ENCODE measurements at places on chromosomes 1 and 21.

GRCh38 chr1:181541947-181542346 is 58.6 kb downstream of the CACNA1E start:
- no peak for DNase-seq
- no peak overlapping the region for H3K27ac ChIP-seq
- no peaks in the 10 kb centered on the region for H3K36me3 ChIP-seq
- no peaks in the 10 kb centered on the region for H3K4me1 ChIP-seq

DNA sequence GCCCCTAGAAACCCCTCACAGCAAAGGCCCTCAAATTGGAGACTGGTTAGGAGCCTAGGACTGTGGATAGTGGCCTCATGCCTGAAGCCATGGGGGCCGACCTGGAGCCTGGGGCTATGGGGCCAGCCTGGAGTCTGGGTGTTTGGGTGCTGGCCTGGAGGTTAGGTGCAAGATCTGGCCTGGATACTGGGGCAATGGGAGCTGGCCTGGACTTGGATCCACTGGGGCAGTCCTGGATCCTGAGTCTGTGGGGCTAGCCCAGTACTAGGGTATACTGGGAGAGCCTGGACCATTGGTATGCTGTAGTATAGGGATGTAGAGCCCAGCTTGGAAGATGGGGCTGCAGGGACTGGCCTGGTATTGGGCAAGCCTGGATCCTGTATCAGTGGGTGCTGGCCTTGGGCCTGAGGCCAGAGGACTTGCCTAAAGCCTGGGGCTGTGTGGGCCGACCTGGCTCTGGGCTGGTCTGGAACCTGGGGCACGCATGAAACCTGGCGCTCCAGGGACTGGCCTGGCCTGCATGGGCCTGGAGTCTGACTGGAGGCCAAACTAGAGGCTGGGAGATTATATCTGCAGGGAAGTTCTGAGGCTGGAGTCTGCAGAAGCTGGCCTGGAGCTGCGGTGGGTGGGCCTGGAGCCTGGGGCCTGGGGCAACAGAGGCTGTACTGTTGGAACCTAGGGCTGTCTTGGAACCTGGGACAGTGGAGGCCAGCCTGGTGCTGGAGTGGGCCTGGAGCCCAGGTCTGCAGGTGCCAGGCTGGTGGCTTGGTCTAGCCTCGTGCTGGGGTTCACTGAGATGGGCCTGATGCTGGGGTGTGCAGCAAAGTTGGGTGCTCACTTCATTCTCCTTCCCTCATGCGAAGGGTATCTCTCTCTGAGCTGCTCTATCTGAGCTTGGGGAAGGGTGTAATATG is 12.6 kb upstream of the DENND1B start:
- H3K36me3 ChIP-seq, result no peaks in the 10 kb centered on the region
- no peaks in the 10 kb centered on the region for H3K4me1 ChIP-seq
- H3K27ac ChIP-seq, result no peak overlapping the region

- DNase-seq, result no peak
- H3K4me1 ChIP-seq, result no peaks in the 10 kb centered on the region
- H3K27ac ChIP-seq, result no peak overlapping the region
- H3K27me3 ChIP-seq, result peaks cover 5% of the 10 kb centered on the region
These were observed 10.4 kb upstream of the C2CD2 start for GRCh38 chr21:41964171-41964570.

DNA sequence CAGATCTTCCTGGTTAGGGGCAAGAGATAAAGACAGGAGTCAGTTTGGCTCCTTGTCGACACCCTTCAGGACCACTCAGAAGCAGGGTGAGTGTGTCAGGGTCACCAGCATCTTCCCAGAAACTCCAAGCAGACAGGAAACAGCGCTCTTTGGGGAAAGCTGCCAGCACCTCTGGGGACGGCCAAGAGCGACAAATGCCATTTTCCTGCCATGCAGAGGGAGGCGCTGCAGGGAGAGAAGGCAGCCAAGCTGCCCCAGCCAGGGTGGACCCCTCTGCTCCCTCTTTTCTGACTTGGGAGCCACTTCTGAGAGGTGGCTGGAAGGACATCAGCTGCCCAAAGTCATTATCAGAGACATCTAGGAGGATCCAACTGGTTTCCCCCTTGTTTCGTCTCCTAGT is 29.0 kb downstream of the SIM2 start:
- H3K4me3 ChIP-seq, result no peak overlapping the region
- H3K4me1 ChIP-seq, result no peaks in the 10 kb centered on the region
- no peak overlapping the region for H3K27ac ChIP-seq
- peaks cover 4% of the 10 kb centered on the region for H3K27me3 ChIP-seq

GRCh38 chr1:41720861-41721410 is 197.8 kb downstream of the HIVEP3 start:
- H3K4me3 ChIP-seq, result peak overlapping the region; percentile 18
- no peaks in the 10 kb centered on the region for H3K27me3 ChIP-seq
- no peak for DNase-seq

DNA sequence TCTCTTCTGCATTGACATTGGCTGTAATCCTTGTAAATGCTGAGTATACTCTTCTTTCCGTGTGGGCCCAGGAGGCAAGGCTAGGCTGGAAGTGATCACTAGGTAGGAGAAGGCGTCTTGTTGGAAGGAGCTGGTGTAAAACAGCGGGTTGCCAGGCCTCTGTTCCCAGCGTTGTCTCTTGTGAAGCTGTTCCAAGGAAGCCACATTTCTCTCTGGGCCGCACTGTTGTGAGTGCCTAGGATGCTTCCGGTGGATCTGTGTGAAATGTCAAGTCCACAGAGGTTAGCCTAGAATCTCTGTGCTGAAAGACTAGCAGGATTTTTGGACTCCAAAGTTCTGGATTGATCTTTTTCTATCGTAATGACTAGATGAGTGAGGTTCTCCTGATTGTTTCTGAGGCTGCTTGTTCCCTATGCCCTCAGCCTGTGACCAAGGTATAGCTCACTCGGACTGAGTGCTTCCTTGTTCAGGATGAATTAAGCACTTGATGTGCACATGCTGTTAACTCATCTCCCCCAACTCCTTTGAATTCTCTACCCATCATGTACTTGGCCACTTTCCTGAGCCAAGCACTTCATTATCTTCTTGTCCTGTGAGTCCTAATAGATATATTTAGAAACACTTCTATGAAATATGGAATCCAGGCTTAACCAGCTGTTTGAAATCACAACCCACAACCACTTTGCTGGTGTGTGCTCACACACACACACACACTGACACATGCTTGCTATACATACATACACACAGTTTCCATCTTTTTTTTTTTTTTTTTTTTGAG is 63.3 kb downstream of the PBX1 start:
- no peak overlapping the region for H3K4me3 ChIP-seq
- H3K27ac ChIP-seq, result no peak overlapping the region
- no peaks in the 10 kb centered on the region for H3K4me1 ChIP-seq
- no peak for DNase-seq
- no peaks in the 10 kb centered on the region for H3K36me3 ChIP-seq

DNA sequence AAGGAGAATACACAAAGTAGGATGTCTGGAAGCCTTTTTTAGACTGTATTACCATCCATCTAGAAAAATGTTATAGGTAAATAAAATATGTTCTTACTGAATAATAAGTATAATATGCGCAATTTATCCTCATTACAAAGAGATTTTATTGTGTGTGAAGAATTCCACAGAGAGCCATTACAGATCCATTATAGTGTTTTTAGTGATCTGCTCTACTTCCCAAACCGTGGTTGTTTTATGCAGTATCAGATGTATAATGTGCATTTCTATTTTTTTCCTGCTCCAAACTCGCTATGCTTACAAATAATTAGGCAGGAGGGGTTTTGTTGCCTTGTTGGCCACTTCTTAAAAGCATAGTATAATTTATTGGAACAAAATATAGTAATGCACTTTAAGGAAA is 447.8 kb downstream of the USP25 start:
- no peak overlapping the region for H3K4me3 ChIP-seq
- no peaks in the 10 kb centered on the region for H3K36me3 ChIP-seq
- no peak overlapping the region for H3K27ac ChIP-seq
- H3K4me1 ChIP-seq, result no peaks in the 10 kb centered on the region
- no peak for DNase-seq
- H3K27me3 ChIP-seq, result no peaks in the 10 kb centered on the region

GRCh38 chr1:100624886-100625610 is 87.1 kb downstream of the GPR88 start:
- no peaks in the 10 kb centered on the region for H3K36me3 ChIP-seq
- H3K27ac ChIP-seq, result no peak overlapping the region
- no peak overlapping the region for H3K4me3 ChIP-seq
- DNase-seq, result no peak
- H3K27me3 ChIP-seq, result no peaks in the 10 kb centered on the region

DNA sequence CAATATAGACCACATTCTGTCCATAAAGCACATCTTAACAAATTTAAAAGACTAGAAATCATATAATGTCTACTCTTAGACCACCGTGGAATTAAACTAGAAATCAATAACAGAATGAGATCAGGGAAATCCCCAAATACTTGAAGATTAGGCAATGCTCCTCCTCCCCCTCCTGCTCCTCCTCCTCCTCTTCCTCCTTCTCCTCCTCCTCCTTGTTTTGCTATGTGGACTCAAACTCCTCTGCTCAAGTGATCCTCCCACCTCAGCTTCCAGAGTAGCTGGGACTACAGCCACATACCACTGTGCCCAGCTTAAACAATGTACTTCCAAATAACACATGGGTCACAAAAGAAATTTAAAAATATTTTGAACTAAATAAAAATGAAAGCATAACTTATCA is 134.2 kb downstream of the GRIK3 start:
- DNase-seq, result no peak
- H3K27ac ChIP-seq, result no peak overlapping the region
- H3K4me3 ChIP-seq, result no peak overlapping the region
- H3K36me3 ChIP-seq, result no peaks in the 10 kb centered on the region
- H3K27me3 ChIP-seq, result no peaks in the 10 kb centered on the region
- H3K4me1 ChIP-seq, result no peaks in the 10 kb centered on the region

Measured in CD8-positive, alpha-beta memory T cell (primary cell).